ENCODE measurements at places on chromosomes 5 and 9.

GRCh38 chr5:75277463-75277862, 40.8 kb upstream of the ANKRD31 start:
- no peak overlapping the region for H3K27ac ChIP-seq
- H3K36me3 ChIP-seq = no peaks in the 10 kb centered on the region
- DNase-seq = no peak
- no peaks in the 10 kb centered on the region for H3K27me3 ChIP-seq
- H3K4me1 ChIP-seq = no peaks in the 10 kb centered on the region
- H3K4me3 ChIP-seq = no peak overlapping the region

DNA sequence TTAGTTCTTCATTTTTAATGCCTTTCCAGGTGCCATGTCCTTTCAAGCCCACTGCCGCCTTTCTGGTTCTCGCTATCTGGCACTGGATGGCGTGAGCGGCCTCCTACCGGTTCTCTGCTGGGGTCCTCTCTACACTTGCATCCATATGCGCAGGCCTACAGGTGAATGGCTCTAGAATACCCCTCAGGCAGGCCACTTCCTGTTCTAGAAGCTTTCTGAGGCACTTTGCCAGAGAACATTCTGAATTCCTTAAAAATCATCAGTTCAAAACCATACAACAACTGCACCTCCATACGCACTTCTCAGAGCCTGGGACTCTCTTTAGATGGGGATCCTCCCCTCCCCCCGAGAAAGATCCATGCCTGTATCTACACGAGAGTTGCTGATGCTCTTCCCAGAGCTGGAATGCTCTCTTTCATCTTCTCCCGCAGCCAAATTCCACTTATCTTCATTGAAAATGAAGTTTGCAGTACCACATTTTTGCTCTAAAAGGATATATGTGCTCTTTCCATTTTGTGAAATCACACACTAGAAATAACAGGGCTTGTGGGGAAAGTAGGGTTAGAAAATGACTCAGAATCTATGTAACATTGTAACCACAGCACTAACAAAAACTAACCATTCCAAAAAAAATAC, 1.4 kb upstream of the LHFPL2 start:
- H3K27me3 ChIP-seq = peaks cover 68% of the 10 kb centered on the region
- no peak overlapping the region for H3K27ac ChIP-seq
- H3K4me1 ChIP-seq = peaks cover 14% of the 10 kb centered on the region
- H3K4me3 ChIP-seq = peak overlapping the region; percentile 65
- DNase-seq = no peak

GRCh38 chr9:113573046-113573958, 109.8 kb downstream of the RGS3 start:
- no peaks in the 10 kb centered on the region for H3K27me3 ChIP-seq
- peak; percentile 18 for DNase-seq
- no peaks in the 10 kb centered on the region for H3K36me3 ChIP-seq

GRCh38 chr9:113644321-113644720, 180.8 kb downstream of the RGS3 start:
- no peaks in the 10 kb centered on the region for H3K4me1 ChIP-seq
- no peak for DNase-seq
- no peaks in the 10 kb centered on the region for H3K36me3 ChIP-seq
- H3K27me3 ChIP-seq = peaks cover 38% of the 10 kb centered on the region
- H3K27ac ChIP-seq = no peak overlapping the region

DNA sequence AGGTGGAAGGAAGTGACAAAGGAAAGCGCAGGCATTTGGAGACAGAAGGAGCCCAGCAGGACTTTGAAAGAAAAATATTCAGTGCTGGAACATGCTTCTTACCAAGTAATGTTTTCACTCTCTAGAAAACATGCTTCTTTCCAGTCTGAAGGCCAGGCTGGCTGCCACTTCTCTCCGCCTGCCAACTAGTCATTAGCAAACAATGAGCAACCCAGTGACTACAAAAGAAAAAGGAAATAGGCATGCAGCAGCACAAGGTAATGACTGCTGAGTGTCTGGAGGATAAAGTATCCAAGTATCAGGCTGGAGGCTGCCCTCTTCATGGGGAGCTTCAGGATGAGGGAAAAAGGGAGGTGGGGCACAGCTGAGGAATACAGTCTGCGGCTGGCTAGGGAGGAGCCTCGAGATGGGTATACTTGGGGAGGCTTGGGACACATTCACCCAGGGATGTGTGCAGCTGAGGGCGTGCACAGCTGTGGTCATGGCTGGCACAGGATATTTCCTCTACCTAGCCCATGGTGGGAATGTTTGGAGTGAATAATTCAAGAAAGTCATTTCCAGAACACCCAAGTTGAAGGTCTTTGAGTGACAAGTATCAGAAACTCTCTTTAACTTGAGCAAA, 161.5 kb upstream of the KIF2A start:
- DNase-seq = no peak
- H3K4me1 ChIP-seq = no peaks in the 10 kb centered on the region
- H3K4me3 ChIP-seq = no peak overlapping the region
- H3K27me3 ChIP-seq = peaks cover 15% of the 10 kb centered on the region

- DNase-seq = no peak
- no peaks in the 10 kb centered on the region for H3K36me3 ChIP-seq
- no peak overlapping the region for H3K27ac ChIP-seq
- H3K27me3 ChIP-seq = peaks cover 20% of the 10 kb centered on the region
Observed at GRCh38 chr5:148788636-148789035, 37.8 kb upstream of the ADRB2 start.

- no peak overlapping the region for H3K4me3 ChIP-seq
- H3K27ac ChIP-seq = no peak overlapping the region
- peaks cover 12% of the 10 kb centered on the region for H3K36me3 ChIP-seq
Observed at GRCh38 chr5:33997331-33997983, 10.4 kb downstream of the AMACR start.

DNA sequence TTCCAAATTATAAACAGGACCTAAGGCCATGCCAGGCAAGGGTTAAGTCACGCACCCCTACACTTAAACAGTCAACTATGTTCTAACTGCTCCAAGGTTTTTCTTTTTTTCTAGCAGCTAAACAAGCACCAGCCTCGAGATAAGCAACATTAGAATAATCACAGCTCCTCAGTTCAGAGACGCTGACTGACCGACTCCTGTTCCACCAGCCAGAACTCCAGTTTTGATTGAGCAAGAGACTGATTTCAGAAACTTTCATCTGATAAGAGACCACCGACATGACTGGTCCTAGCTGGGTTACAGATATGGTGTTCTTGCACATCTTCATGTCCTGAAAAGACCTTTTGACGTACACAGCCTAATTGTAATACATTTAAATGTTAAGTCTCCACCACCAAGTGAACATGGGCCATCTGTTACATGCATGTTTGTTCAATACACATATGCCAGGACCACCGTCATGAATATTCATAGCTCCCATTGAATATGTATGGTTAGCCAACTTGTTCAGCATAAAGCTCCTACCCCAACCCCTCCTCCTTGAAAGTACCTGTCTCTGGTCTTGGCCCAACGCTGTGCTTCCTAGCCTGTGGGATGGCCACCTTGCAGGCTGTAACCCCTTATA, 23.7 kb upstream of the OTULINL start:
- no peak overlapping the region for H3K27ac ChIP-seq
- H3K4me3 ChIP-seq = no peak overlapping the region
- H3K36me3 ChIP-seq = peaks cover 2% of the 10 kb centered on the region
- DNase-seq = no peak

- H3K4me1 ChIP-seq = no peaks in the 10 kb centered on the region
- H3K4me3 ChIP-seq = no peak overlapping the region
- no peak for DNase-seq
- H3K27ac ChIP-seq = no peak overlapping the region
- no peaks in the 10 kb centered on the region for H3K36me3 ChIP-seq
- H3K27me3 ChIP-seq = no peaks in the 10 kb centered on the region
Observed at GRCh38 chr9:76818271-76818670, 54.0 kb downstream of the PCA3 start.

DNA sequence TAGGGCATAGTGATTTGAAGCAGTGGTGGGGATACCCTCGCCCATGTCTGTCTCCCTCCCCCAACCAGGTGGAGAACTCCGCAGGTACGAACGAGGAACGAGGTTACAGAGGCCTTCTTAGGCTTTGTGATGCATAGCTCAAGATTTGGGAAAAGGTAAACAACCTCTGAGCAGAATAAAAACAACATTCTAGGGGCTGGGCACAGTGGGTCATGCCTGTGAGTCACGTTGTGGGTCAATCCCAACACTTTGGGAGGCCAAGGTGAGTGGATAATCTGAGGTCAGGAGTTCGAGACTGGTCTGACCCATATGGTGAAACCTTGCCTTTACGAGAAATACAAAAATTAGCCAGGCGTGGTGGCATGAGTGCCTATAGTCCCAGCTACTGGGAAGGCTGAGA, 3.6 kb upstream of the LCP2 start:
- H3K27ac ChIP-seq = no peak overlapping the region
- no peak for DNase-seq
- peaks cover 79% of the 10 kb centered on the region for H3K4me1 ChIP-seq
- peak overlapping the region; percentile 17 for H3K4me3 ChIP-seq
- no peaks in the 10 kb centered on the region for H3K27me3 ChIP-seq

- H3K4me1 ChIP-seq = no peaks in the 10 kb centered on the region
- H3K27ac ChIP-seq = no peak overlapping the region
- no peak overlapping the region for H3K4me3 ChIP-seq
- H3K27me3 ChIP-seq = no peaks in the 10 kb centered on the region
- no peak for DNase-seq
Observed at GRCh38 chr9:80383331-80383730, 811.6 kb downstream of the TLE4 start.

- H3K36me3 ChIP-seq = peaks cover 1% of the 10 kb centered on the region
- DNase-seq = no peak
- no peak overlapping the region for H3K4me3 ChIP-seq
- no peak overlapping the region for H3K27ac ChIP-seq
Observed at GRCh38 chr9:132044176-132044875, 35.3 kb downstream of the MED27 start.

- no peak overlapping the region for H3K4me3 ChIP-seq
- peaks cover 4% of the 10 kb centered on the region for H3K27me3 ChIP-seq
- H3K27ac ChIP-seq = no peak overlapping the region
- DNase-seq = no peak
Observed at GRCh38 chr5:151706906-151707305, 20.2 kb upstream of the SPARC start.

- H3K36me3 ChIP-seq = no peaks in the 10 kb centered on the region
- H3K27me3 ChIP-seq = peaks cover 17% of the 10 kb centered on the region
Observed at GRCh38 chr9:68949271-68950000, 64.5 kb downstream of the PRKACG start.

DNA sequence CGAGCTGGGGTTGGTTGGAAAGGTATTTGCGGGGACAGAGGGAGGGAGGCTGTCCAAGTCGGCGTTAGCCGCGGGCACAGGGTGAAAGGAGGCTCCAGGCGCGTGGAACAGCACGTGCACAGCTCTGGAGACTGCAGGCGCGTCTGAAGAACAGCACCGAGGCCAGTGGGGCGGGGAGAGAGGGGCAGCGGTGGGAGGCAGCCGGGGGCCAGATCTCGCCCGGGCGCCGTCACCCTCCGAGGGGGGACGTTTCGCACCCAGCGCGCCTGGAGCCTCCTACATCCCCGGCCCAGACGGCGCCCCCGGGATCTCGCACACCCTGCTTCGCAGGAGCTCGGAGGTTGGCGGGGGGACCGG, 79.6 kb downstream of the NTNG2 start:
- H3K36me3 ChIP-seq = no peaks in the 10 kb centered on the region
- H3K27ac ChIP-seq = peak overlapping the region; percentile 84
- H3K27me3 ChIP-seq = peaks cover 92% of the 10 kb centered on the region
- peaks cover 29% of the 10 kb centered on the region for H3K4me1 ChIP-seq
- DNase-seq = no peak
- H3K4me3 ChIP-seq = peak overlapping the region; percentile 92

- no peaks in the 10 kb centered on the region for H3K27me3 ChIP-seq
- H3K4me3 ChIP-seq = no peak overlapping the region
- H3K27ac ChIP-seq = no peak overlapping the region
- H3K4me1 ChIP-seq = no peaks in the 10 kb centered on the region
- DNase-seq = no peak
- peaks cover 13% of the 10 kb centered on the region for H3K36me3 ChIP-seq
Observed at GRCh38 chr5:72281764-72282499, 38.1 kb downstream of the MRPS27 start.

DNA sequence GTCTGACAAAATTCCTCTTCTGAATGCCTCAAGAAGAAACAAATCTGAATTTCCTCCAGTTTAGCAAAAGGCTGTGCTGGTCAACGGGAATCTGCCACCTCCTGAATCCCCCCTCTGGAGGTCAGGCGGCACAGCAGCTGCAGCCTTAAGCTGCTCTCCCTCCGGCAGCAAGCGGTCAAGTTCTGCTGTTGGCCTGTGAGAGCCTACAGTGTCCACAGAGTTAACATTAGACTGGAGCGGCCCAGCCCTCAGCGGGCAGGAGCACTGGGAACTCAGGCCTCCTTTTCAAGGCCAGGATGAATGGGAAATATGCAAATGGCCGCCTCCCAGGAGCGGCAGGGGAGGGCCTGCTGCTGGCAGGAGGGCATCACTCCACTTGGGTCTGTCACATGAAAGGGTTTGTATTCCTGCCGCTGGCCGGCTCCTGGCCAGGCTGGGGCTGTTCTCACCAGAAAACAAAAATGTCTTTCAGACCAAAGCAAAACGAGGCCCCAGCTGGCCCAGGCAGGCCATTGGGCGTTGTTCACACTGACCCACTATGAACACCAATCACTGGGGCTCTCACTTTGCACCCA, 8.2 kb downstream of the ACSL6 start:
- H3K36me3 ChIP-seq = no peaks in the 10 kb centered on the region
- H3K27ac ChIP-seq = no peak overlapping the region
- H3K27me3 ChIP-seq = peaks cover 40% of the 10 kb centered on the region

DNA sequence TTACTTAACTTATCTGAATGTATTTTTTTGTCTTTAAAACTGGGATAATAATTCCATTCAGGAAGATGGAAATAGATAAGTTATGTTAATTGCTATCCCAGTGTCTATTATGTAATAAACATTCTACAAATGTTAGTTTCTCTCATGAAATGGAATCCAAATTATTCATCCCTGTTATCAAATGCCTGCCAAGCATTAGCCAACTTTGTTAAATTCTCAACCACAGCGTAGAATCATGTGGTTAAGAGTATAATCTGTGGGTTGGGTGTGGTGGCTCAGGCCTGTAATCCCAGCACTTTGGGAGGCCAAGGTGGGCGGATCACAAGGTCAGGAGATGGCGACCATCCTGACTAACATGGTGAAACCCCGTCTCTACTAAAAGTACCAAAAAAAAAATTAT, 912.9 kb upstream of the SEMA6A start:
- H3K27ac ChIP-seq = no peak overlapping the region
- no peak overlapping the region for H3K4me3 ChIP-seq
- no peaks in the 10 kb centered on the region for H3K36me3 ChIP-seq
- no peak for DNase-seq
- H3K27me3 ChIP-seq = no peaks in the 10 kb centered on the region
- no peaks in the 10 kb centered on the region for H3K4me1 ChIP-seq

GRCh38 chr9:31030741-31031202, 1353.7 kb upstream of the ACO1 start:
- no peak for DNase-seq
- H3K4me1 ChIP-seq = no peaks in the 10 kb centered on the region
- no peaks in the 10 kb centered on the region for H3K27me3 ChIP-seq

Data from activated naive CD4-positive, alpha-beta T cell treated with anti-CD3 and anti-CD28 coated beads, Interleukin-2, amount 10 ng/mL, durations not matched to agents 7 days and 5 days (primary cell).